Stimulated activated CD4-positive, alpha-beta T cell treated with anti-CD3 and anti-CD28 coated beads, Interleukin-15, amount 100 ng/mL, for 24 hours (primary cell): ENCODE measurements at places on chromosomes 11 and 22.

- DNase-seq: no peak
These were observed 63.9 kb downstream of the GAS2 start for GRCh38 chr11:22730319-22730718.

- DNase-seq: no peak
These were observed 15.8 kb upstream of the OMP start for GRCh38 chr11:77086521-77087472.

DNA sequence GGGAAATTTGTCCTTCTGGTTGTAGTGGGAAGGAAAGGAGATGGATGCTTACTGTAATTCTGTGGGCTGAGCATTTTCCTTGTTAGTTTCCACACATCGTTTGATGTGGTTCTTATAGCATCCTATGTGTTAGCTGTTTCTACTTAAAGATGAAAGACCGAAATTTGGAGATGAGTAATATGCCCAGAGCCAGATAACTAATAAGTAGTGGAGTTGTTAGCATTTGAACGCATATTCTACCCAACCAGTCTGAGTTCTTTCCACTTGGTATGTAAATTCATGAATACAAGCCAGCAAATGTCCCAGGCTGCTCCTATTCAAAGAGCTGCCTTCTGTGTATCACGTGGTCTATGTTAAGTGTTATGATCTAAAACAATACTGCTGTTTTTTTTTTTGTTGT, 14.6 kb downstream of the SPECC1L start:
- peak; percentile 12 for DNase-seq

GRCh38 chr11:113840932-113841664, 34.3 kb downstream of the USP28 start:
- DNase-seq: no peak

DNA sequence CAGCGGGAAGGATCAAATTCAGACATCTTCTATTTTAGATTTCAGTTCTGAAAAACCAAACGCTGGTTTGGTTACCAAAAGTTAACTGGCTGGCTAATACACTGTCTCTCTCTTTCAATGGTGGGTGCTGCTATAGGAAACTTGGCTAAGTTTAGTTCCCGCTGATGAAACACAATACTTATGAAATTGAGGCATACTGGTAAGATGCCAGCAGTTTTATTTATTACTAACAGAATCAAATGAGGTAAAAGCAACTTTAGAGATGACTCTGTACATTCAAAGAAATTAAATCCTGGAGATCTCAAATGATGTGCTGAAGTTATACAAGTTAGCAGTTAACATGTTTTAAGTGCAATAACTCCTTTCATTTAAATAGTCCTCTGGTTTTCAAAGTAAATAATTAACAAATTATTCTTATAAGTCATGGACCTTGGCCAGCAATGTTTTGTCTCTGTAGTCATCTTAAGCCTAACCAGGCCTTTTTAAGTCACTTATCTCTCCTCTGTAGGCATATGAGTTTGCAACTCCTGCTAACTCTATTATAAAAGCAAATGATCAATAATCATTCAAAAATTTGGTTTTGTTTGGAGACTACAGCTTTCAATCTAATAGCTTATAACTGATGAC, 54.8 kb downstream of the PAK1 start:
- no peak for DNase-seq

DNA sequence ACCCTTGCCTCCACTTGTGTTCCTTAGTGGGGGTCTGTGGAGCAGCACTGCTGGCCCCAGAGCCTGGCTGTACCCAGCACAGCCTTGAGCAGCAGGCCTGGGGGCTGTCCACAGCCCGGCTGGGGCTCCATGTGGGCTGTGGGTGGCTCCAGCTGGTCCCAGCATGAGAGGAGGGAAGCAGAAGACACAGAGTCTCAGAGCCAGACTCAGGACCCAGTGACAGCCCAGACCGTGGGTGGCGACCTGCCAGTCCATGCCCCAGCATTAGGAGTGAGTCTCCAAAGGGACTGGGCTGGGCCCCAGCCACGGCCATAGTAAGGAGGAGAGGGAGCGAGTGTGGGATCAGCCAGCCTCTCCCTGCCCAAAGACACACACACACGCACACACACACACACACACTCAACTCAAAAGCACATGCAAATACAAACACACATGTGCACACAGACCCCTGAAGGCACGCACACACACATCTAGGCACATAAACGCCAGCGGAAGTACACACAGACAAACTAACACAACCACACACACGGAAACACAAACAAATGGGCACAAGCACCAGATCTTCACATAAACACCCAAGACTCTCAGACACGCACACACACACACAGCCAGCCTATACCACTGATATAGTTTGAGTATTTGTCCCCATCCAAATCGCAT, 16.7 kb upstream of the LRRC10B start:
- DNase-seq: no peak

- peak; percentile 41 for DNase-seq
These were observed 21.9 kb upstream of the QSER1 start for GRCh38 chr11:32870676-32871075.

DNA sequence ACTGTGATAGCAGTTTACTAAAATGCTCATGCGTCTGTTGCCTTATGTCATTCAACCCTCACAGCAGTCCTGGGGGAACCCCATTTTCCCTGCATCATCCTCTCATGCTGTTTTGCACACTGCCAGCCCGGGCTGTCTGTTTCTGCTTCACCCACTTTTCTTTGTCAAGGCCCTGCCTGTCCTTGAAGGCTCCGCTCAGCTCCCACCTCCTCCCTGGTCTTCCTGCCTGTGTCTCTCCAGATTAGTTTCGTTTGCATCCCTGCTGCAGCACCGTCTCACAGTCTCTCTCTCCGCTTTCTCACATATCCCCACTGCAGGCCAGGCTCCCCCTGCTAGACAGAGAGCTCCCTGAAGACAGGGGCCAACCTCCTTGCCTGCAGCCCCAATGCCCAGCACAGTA, 29.9 kb downstream of the SERPINH1 start:
- DNase-seq: no peak

DNA sequence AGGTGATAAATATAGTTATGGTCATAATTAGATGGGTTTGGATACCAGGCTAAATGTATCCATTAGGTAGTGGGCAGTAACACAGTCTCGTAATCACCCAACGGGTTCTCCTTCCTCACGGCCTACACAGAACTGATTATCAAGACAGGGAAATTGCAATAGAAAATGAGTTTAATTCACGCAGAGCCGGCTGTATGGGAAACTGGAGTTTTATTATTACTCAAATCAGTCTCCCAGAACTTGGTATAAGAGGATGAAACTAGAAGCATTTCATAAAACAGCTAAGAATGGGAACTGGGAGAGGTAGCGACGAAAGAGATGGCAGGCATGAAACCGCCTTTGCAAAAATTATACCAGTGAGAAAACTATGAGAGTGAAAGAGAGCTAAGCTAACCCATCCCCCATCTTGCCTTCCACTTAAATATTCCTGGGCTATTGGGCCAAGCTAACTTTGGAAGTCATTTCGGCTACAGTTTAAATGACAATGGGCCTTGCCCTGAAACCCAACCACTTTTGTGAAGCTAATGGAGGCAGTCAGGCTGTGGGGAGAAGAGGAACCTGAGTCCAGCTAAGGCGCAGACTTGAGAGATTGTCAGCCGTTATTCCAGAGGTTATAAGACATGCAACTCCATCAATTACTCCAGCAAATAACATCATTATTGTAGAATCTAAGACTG, 29.6 kb downstream of the CTSC start:
- DNase-seq: no peak

GRCh38 chr11:75479597-75480145, 46.1 kb downstream of the GDPD5 start:
- DNase-seq: no peak

DNA sequence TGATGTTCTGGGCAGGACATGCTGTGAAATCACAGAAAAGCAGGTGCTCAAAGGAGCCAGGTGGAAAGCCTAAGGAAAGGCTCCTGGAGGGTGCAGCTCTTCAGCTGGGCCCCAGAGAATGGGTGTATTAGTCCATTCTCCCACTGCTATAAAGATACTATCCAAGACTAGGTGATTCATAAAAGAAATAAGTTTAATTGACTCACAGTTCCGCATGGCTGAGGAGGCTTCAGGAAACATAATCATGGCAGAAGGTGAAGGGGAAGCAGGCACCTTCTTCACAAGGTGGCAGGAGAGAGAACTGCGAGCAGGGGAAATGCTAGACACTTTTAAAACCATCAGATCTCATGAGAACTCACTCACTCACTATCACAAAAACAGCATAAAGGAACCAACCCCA, 43.1 kb upstream of the DEUP1 start:
- no peak for DNase-seq

DNA sequence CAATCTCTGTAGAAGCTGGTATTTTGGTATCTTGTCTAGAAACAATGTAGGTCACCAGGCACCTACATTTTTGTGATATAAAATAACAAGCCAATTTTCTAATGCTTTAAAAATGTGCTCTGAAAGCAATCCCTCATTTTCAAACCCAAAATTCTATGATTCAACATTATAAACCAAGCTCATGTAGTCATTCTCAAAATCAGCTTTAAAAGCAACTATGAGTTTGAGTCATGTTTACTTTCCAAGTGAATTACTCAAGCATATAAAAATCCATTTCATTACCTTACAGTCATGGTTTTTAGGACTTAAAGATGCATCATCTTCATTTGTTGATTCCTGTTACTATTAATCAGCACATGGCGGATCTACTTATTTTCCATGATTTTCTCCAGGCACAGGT, 216.4 kb downstream of the GRM5 start:
- no peak for DNase-seq

DNA sequence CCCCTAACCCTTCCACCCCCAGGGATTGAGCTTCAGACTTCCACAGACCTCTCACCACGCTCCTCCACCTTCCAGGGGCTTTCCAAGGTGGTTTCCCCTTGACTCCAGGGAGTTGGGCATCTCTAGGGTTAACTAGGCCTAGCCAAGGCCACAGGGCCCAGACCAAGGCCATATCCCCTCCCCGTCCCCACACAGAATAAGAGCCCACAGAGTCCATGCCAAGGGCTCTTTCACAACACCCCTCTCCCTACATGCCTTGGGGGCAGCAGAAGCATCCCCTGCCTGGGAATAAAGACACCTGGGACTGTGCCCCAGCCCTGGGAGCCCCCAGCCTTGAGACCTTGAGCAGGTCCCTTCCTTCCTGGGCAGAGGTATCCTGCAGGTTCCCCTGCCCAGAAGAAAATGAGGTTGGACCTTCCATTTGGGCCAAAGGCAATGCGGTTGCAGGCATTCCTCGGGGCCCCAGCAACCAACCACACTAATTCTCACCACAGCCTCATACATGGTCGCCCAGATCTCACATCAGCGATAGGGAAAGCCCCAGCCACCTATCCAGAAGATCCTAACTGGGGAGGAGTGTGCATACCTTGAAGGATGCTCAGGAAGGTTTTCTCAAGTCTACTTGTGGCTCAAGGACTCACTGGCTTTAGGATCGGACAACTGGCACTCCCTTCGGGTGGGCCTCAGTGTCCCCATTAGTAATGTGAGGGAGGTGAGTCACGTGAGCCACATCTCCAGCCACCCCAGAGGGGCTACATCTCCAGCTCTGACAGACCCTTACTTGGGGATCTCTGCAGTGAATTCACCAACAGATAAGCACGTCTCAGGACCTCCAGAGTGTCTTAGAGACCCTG, 1.7 kb downstream of the GDPD5 start:
- DNase-seq: no peak

DNA sequence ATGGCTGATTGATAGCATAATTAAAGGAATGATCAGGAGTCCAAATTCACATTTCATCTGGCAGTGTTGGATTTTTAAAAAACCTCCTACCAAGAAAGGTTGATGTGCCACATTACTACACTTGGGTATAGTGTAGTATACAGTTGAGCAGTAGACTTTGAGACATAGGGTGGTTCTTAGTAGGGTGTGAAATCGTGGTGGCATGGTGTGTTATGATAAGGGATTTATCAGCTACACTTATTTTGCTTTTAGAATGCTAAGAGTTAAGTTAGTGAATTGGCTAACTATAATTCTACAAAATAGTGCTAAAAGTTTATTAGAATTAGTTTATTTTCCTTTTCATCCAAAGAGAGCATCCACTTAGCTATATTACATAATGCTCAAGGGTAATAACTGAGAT, 13.1 kb downstream of the TBCEL start:
- no peak for DNase-seq

DNA sequence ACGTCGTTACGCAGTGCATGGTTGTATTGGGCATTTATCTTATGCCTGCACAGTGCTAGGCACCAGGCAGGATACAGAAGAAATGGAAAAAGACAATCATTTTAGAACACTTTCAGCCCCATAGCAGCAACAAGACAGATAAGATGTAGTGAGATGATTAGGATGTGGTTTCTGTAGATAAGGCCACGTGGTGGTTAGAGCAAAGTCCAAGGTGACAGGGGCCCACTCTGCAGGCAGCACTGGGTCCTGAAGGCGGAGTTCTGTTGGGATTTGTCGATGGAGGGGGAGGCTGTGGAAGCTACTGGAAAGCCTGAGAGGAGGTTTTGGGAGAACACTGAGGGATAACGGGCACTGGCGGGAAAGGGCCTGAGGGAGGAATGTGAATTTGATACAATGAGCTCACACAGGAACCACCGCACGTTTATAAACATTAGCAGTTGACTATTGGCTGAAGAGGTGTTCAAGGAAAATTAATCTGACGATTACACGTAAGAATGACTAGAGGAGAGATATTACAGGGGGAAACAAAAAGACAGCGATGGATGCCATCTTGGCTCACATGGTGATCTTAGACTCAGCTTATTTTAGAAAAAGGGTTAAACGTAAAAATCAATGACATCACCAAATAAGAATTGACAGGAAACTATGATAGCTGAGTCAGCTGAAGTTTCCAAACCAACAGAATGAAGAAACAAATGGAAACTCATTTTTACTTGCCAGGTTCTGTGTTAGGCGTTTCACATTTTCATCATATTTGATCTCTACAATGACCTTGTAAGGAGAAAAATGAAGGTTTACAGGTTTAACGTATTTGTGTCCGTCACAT, 551.0 kb downstream of the OPCML start:
- no peak for DNase-seq

DNA sequence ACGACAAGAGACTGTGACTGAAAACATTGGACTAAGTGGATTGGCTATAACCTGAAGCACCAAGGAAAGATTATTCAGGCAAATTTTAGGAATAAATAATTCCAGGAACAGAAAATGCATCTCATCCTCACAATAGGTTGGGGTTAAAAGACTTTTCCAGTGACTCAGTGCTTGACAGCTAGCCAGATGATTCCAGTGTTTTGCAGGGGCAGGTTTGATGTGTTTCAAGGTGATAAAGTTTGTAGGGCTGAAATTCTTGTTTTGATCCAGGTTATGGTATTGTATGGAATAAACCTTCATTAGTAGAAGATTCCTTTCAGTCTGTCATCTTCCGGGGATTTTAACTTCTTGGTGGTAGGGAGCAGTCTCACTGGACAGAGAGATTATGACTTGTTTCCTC, 2.3 kb downstream of the EXT2 start:
- no peak for DNase-seq

GRCh38 chr11:90134478-90135003, at the start of gene NAALAD2:
Gene NAALAD2, plus strand, starts transcription at chr11:90134663. Its CDS starts 96 bp downstream, at chr11:90134759.
- peak; percentile 6 for DNase-seq

- no peak for DNase-seq
These were observed 338.6 kb downstream of the SHANK2 start for GRCh38 chr11:70913715-70914231.

GRCh38 chr22:16801088-16801487, 24.1 kb downstream of the XKR3 start:
- no peak for DNase-seq

- DNase-seq: peak; percentile 26
These were observed 12.1 kb downstream of the MAPK8IP2 start for GRCh38 chr22:50612528-50613221.
